ENCODE measurements at places on chromosomes 3 and 15.
A peak's percentile ranks its signal among the peaks of the same experiment; 100 is the strongest.

GRCh38 chr15:39781967-39782302, 706 bp downstream of the FSIP1 start:
- DNase-seq = no peak

DNA sequence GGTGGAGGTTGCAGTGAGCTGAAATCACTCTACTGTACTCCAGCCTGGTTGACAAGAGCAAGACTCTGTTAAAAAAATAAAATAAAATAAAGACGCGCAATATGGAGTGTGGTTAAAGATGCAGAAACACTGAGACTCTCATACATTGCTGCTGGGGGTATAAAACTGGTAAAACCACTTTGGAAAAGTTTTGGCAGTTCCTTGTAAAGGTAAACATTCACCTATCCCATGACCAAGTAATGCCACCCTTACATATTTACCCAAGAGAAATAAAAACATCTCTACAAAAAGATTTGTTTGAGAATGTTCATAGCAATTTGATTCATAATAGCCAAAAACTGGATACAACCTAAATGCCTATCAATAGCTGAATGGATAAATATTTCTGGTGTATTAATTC, 398.5 kb downstream of the PDCD6IP start:
- DNase-seq = no peak

DNA sequence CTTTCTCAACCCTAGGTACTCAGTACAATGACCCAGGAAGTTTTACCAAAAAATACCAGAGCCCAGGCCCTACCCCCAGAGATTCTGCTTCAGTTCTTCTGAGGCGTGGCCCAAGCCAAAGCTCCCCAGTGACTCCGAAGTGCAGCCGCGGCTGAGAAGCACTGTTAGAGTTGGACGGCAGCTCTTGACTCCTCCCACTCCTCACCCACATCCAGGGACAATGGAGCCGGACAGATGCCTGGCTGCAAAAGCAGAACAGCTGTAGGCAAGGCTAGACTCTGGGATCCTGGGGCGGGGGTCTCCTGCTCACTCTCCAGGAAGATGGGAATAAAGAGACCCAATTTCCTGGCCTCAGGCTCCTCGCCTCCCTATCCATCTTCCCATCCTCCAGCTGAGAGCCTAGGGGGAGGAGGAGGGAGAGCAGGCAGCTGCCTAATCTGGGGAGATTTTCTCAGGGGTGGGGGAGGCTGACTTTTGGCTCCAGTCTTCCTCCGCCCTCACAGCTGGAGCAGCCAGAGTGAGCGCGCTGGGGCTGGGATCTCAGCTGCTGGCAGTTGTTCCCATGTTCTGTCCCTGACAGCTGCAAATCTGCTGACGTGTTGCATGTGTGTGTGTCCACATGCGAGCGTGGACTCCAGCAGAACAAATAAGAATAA, 223.8 kb downstream of the OPA1 start:
- DNase-seq = no peak

DNA sequence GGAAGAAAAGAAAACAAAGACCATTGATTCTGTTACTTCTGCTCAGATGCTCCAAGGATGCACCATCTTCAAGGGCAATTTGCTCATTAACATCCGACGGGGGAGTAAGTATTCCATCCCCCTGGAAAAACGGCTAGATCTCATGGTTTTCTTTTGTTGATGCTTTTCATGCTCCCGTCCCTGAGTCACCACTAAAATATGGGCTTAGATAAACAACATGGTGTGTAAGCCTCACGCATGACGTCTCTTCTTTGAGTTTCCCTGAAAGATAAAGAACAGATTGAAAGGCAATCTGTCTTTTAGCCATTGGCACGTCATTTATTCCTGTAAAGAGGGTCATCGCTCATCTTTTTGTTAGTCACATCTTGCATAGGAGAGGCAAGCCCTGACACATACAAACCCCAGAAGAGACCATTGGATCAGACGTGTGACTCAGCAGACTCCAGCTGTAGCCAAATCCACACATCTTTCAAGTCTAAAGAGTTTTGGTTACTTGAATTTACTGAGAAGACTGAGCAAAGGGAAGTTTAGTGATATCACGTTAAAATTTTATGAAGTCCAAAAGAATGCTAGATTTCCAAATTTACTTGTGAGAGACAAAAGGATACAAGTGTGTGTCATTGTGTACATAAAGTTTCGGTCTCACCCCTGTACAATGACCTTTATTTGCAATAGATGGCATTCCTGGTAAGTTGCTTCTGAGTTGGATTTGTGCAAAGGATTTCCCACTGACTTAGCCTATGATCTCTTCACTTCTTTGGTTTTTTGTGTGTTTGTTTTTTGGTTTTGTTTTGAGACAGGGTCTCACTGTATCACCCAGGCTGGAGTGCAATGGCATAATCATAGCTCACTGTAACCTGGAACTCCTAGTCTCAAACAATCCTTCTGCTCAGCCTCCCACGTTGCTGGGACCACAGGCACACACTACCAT, 110.5 kb downstream of the PGPEP1L start:
- DNase-seq = peak; percentile 100

- DNase-seq = no peak
Observed at GRCh38 chr3:64179249-64179648, 46.0 kb downstream of the PRICKLE2 start.

DNA sequence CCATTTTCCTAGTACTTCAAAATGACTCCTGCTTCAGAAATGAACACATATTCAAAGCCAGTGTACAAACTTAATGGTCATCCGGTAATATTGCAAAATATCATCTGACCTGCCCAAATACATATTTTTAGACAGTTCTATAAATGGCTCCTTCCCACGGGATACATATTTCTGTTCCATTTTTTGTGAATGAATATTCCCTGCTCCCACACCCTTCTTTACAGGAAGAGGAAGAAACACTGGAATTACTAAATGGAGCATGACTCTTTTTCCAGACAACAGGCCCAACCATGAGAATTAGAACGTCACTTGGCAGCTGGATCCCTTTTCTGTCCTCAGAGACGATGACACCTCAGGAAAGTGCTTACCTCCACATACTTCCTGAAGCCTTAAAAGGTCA, 38.0 kb upstream of the CBLB start:
- DNase-seq = peak; percentile 67

DNA sequence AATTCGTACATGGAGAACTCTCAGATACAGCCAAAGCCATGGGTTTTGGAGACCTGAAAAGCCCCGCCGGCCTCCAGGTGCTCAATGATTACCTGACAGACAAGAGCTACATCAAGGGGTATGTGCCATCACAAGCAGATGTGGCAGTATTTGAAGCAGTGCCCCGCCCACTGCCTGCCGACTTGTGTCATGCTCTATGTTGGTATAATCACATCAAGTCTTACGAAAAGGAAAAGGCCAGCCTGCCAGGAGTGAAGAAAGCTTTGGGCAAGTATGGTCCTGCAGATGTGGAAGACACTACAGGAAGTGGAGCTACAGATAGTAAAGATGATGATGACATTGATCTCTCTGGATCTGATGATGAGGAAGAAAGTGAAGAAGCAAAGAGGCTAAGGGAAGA, 23.5 kb downstream of the MYO5A start:
- DNase-seq = no peak

GRCh38 chr3:50365080-50365841, 5.9 kb upstream of the TMEM115 start:
- no peak for DNase-seq

Measured in fibroblast of skin of left quadriceps (primary cell).